ENCODE measurements at places on chromosomes 1 and 21.

- peak; percentile 95 for DNase-seq
Observed at GRCh38 chr1:160607011-160607671, 27.8 kb upstream of the CD84 start.

- no peak for DNase-seq
Observed at GRCh38 chr1:245107776-245108114, 47.0 kb upstream of the KIF26B start.

DNA sequence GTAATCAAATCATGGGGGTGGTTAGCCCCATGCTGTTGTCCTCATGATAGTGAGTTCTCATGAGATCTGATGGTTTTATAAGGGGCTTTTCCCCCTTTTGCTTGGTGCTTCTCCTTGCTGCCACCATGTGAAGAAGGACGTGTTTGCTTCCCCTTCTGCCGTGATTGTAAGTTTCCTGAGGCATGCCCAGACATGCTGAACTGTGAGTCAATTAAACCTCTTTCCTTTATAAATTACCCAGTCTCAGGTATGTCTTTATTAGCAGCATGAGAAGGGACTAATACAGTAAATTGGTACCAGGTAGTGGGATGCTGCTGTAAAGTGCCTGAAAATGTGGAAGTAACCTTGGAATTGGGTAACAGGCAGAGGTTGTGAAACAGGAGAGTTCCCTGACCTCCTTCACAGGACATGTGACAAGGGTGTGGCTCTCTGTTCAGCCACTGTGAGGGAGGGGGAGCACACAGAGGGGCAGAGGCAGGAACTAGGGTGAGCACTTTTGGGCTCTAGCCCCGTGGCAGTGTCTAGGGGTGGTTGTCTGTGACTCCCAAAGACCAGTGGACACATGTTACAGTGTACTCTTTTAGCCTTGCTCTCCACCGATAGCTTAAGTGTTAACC, 105.3 kb downstream of the BACH1 start:
- DNase-seq: no peak

DNA sequence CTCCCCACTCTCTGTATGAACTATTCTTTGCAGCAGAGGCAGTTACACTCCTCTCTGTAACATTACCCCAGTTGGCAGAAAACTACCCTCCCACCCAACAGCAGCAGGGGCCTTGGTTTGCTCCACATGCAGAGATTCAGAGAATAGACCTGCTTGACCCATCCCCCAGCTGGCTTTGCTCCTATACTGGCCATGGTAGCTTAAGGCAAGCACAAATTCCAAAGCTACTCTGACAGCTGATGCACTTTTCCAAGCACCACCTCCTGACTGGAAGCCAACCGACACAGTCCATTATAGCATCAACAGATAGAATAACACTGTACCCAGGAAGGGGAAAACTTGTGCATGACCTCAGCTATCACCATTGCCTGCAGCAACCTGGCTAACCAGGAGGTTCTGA, 846.5 kb upstream of the NCAM2 start:
- DNase-seq: no peak

DNA sequence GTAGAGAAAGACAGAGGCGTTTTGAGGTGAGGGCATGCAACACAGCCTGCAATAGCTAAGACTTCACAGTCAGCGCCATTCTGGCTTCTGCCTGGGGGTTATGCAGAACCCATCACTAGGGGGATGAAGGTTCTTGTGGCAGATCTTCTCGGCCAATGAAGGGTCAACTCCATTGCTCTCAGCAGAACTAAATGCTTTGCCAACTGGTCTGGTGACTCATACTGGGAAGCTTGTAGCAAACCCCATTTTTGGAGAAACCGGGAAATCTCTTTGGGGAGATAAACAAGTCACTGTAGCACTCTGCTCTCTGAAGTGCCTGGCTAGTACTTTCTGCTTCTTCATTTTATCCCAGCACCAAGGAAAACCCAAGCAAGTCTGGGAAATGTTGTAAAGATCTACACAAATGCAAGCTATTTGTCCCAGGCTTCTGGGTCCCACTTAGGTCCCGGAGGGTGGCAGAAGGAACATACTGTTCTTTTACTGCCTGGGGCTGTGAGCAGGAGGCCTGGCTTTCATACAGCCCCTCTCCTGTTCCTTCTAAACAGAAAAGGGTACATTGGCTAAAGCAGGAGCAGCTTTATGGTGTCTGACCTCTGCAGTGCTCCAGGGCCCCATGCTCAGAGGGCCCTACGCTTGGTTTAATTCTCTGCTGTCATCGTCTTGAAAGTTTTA, 28.8 kb downstream of the SHISA4 start:
- DNase-seq: no peak

GRCh38 chr1:182163821-182164223, 102.3 kb upstream of the ZNF648 start:
- no peak for DNase-seq

All from Jurkat, Clone E6-1 (cell line).